Activated naive CD8-positive, alpha-beta T cell treated with anti-CD3 and anti-CD28 coated beads for 36 hours (primary cell): ENCODE measurements at places on chromosomes 6 and 20.

DNA sequence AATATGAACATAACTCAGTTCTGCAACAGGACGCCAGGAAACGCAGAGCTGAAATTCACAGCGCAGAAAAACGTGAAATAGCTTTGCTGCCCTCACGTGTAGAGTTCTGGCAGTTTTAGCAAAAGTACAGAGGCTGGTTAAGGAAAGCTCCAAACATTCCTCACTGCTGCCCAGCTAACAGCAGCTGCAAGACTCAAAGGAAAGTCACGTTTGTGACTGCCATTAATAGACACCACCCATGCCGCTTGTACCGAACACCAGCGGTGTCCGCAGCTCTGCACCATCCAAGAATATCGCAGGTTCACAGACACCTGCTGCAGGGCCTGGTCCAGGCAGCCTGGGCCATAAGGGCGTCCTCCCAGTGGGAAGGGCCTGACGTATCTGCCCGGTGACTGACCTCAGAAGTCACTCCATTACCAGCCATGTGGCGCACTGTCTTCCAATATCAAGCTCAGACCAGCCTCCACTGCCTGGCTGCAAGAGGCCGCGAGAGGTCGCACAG is 61.4 kb downstream of the WDR27 start:
- no peak for DNase-seq
- H3K27ac ChIP-seq, result no peak overlapping the region
- no peak overlapping the region for H3K4me3 ChIP-seq
- no peaks in the 10 kb centered on the region for H3K27me3 ChIP-seq
- H3K4me1 ChIP-seq, result no peaks in the 10 kb centered on the region

- no peaks in the 10 kb centered on the region for H3K27me3 ChIP-seq
- no peaks in the 10 kb centered on the region for H3K36me3 ChIP-seq
- DNase-seq, result peak; percentile 54
- H3K4me3 ChIP-seq, result peak overlapping the region; percentile 58
- H3K4me1 ChIP-seq, result peaks cover 14% of the 10 kb centered on the region
Observed at GRCh38 chr6:6942831-6943230, 164.9 kb upstream of the RREB1 start.

- H3K27ac ChIP-seq, result peak overlapping the region; percentile 61
- H3K36me3 ChIP-seq, result peaks cover 33% of the 10 kb centered on the region
- no peak overlapping the region for H3K4me3 ChIP-seq
- H3K4me1 ChIP-seq, result peaks cover 78% of the 10 kb centered on the region
- no peak for DNase-seq
Observed at GRCh38 chr6:156807795-156808194, 30.6 kb downstream of the ARID1B start.

DNA sequence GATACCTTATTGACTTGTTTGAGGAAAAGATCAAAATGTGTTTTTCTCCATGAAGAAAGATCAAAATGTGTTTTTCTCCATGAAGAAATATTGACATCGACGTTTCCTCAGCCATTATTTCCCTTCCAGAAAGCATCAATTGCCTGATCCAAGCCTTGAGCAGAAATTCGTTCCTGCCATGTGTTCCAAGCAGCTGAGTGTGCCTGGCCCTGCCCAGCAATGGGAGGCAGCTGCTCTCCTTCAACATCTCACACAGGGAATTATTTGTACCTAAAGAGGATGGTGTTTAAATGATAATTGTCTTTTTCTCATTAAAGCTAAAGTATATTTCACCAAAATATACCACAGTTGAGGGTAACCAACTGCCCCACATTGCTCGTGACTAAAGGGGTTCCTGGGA is 7.8 kb upstream of the DUSP22 start:
- H3K36me3 ChIP-seq, result peaks cover 13% of the 10 kb centered on the region
- H3K27me3 ChIP-seq, result no peaks in the 10 kb centered on the region
- H3K4me3 ChIP-seq, result no peak overlapping the region
- no peak overlapping the region for H3K27ac ChIP-seq
- H3K4me1 ChIP-seq, result peaks cover 42% of the 10 kb centered on the region
- DNase-seq, result no peak

DNA sequence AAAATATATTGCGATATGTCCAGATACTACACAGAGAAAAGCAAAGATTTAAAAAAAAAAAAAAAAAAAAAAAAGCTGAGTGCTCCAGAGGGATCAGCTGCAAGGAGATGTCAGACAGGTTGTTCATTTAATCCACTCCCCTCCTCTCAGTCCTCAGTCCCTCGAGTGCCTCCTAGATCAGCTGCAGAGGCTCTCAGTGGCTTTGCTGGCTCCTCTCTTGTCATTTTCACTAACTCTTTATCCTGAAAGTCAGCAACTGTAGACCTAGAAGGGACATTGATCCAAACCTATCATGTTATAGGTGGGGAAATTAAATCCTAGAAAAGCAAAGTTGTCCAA is 61.6 kb downstream of the KIAA0319 start:
- peaks cover 10% of the 10 kb centered on the region for H3K27me3 ChIP-seq
- H3K4me1 ChIP-seq, result peaks cover 6% of the 10 kb centered on the region
- no peak for DNase-seq
- no peak overlapping the region for H3K4me3 ChIP-seq

DNA sequence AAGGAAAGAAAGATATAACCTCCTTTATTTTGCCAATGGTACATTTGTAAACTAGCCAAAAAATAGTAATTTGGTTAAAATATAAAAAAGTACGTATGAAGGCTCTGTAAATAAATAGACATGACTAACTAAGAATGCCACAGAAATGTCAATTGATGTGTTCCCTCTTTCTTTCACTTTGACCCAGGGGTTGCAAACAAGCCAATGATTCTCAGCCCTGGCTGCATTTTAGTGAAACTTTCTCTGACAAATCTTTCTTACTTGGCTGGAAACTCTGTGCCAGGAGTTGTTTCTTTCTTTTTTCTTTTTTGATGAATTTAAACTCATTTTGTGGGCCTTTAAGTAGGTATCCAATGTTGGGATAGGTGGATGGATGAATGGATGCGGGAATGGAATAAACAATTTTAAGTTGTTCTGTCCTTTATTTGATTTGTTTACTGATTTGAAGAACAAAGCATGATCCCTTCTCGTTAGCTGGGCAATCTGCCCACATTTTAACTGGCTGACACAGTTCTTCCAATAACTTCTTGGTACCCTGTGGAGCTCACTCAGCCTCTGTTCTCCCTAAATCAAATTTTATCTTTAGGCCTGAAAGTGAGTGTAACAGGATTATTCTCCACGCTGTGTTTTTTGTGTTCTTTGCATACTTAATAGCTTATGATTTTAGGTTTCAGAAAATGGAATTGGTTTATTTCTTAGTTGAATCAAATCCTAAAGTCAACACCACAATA is 58.6 kb upstream of the GCLC start:
- no peaks in the 10 kb centered on the region for H3K36me3 ChIP-seq
- H3K27ac ChIP-seq, result no peak overlapping the region
- no peaks in the 10 kb centered on the region for H3K27me3 ChIP-seq
- no peak for DNase-seq
- H3K4me1 ChIP-seq, result no peaks in the 10 kb centered on the region
- no peak overlapping the region for H3K4me3 ChIP-seq

GRCh38 chr6:45850378-45851033 is 165.2 kb downstream of the CLIC5 start:
- no peaks in the 10 kb centered on the region for H3K36me3 ChIP-seq
- H3K27me3 ChIP-seq, result no peaks in the 10 kb centered on the region
- no peak overlapping the region for H3K4me3 ChIP-seq
- H3K27ac ChIP-seq, result no peak overlapping the region

GRCh38 chr20:43525021-43525420 is 17.5 kb downstream of the L3MBTL1 start:
- peaks cover 6% of the 10 kb centered on the region for H3K36me3 ChIP-seq
- no peak overlapping the region for H3K27ac ChIP-seq
- H3K27me3 ChIP-seq, result no peaks in the 10 kb centered on the region
- H3K4me1 ChIP-seq, result no peaks in the 10 kb centered on the region
- no peak overlapping the region for H3K4me3 ChIP-seq

- no peaks in the 10 kb centered on the region for H3K4me1 ChIP-seq
- H3K4me3 ChIP-seq, result no peak overlapping the region
- no peaks in the 10 kb centered on the region for H3K27me3 ChIP-seq
- DNase-seq, result no peak
- no peak overlapping the region for H3K27ac ChIP-seq
- no peaks in the 10 kb centered on the region for H3K36me3 ChIP-seq
Observed at GRCh38 chr6:69164564-69165229, 529.6 kb downstream of the ADGRB3 start.

DNA sequence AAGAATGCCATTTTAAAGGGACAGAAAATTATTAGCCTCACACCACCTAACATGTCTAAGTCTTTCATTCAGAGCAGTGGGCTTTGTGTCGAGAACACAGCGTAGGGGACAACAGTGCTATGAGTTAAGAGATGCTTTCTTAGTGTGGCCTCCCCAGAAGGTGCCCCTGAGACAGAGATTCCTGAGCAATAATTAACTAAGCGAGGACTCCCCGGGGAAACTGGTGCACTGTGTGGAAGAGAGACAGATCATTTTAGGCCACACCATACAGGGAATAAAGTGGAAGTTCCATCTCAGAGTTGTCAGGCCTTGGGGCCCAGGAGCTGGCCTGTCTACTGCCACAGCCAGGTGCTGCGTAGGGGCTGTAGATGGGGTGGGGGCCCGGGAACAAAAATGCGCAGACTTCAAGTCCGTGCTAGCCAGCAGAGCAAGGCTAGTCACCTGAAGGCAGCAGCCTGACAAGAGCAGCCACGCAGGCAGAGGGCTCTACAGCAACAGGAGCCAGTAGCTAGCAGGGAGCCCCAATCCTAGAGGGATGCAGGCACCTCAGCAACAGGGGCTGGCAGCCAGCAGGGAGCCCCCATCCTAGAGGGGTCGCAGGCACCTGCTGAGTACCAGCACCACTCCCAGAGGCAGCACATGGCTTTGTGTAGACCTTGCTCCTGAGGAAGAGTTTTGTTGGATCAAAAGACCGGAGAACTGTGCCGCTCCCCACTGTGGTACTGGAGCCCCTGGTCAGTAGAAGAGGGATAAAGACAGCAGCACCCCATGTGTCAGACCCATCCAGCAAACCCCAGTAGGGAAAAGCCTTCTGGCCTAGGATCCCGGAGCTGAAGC is 63.0 kb upstream of the NXT1 start:
- DNase-seq, result no peak
- peaks cover 5% of the 10 kb centered on the region for H3K27me3 ChIP-seq
- H3K4me3 ChIP-seq, result no peak overlapping the region
- H3K27ac ChIP-seq, result no peak overlapping the region

GRCh38 chr20:43636429-43636828 is 30.5 kb upstream of the MYBL2 start:
- no peak for DNase-seq
- H3K4me1 ChIP-seq, result no peaks in the 10 kb centered on the region
- no peak overlapping the region for H3K4me3 ChIP-seq
- peaks cover 10% of the 10 kb centered on the region for H3K36me3 ChIP-seq

- H3K27me3 ChIP-seq, result peaks cover 57% of the 10 kb centered on the region
- no peak for DNase-seq
- H3K4me3 ChIP-seq, result no peak overlapping the region
- H3K4me1 ChIP-seq, result peaks cover 4% of the 10 kb centered on the region
- no peak overlapping the region for H3K27ac ChIP-seq
Observed at GRCh38 chr6:17098538-17098937, 3.3 kb upstream of the STMND1 start.

- no peaks in the 10 kb centered on the region for H3K36me3 ChIP-seq
- no peak for DNase-seq
- peaks cover 15% of the 10 kb centered on the region for H3K4me1 ChIP-seq
- H3K4me3 ChIP-seq, result no peak overlapping the region
- no peak overlapping the region for H3K27ac ChIP-seq
Observed at GRCh38 chr6:137640086-137640485, 145.9 kb upstream of the OLIG3 start.

DNA sequence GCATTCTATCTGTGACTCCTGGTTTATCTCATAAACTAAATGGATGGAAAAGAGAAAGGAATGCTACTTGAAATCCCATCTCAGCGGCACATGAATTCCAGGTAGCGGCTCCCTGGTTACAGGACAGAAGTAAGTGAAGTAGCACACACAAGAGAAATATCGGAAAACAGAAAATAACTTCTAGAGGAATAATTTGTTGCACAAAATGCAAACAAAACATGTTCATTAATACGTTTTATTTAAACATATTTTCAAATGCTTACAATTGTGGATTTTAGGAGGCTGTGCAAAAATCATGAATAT is 26.5 kb upstream of the RPS6KA2 start:
- H3K27ac ChIP-seq, result no peak overlapping the region
- H3K4me1 ChIP-seq, result peaks cover 9% of the 10 kb centered on the region
- H3K4me3 ChIP-seq, result no peak overlapping the region
- no peaks in the 10 kb centered on the region for H3K36me3 ChIP-seq
- no peaks in the 10 kb centered on the region for H3K27me3 ChIP-seq

- peaks cover 30% of the 10 kb centered on the region for H3K36me3 ChIP-seq
- DNase-seq, result no peak
- no peak overlapping the region for H3K4me3 ChIP-seq
- H3K27ac ChIP-seq, result no peak overlapping the region
- H3K27me3 ChIP-seq, result no peaks in the 10 kb centered on the region
Observed at GRCh38 chr6:151060096-151060765, 179.5 kb upstream of the AKAP12 start.

DNA sequence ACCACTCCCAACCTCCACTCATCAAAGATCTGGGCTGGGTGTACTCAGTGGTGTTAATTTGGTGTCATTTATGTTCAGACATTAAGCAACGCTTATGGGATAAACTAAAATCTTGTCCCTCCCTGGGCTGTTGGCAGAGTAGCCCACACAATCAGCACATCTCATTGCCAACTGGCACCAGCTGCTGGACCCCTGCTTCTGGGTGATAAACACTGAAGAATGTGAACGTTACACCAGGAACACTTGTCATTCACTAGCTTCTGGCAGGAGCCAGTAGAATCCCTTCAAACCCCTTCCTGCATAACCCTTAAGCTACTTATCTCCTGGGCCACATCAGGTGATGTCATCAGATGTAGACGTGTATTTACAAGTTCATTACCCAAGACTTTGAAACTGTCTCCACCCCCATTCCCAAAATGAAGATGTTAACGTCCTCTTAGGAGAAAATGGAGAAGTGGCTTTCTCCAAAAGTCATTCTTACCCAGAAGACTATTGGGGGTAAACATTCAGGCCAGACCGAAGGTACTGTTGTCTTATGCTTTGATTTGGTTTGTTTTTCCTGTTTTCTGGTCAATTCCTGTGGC is 107.8 kb upstream of the CD93 start:
- no peak for DNase-seq
- H3K4me3 ChIP-seq, result no peak overlapping the region
- H3K4me1 ChIP-seq, result no peaks in the 10 kb centered on the region
- no peaks in the 10 kb centered on the region for H3K36me3 ChIP-seq
- peaks cover 6% of the 10 kb centered on the region for H3K27me3 ChIP-seq

- no peak for DNase-seq
- H3K4me3 ChIP-seq, result no peak overlapping the region
- peaks cover 2% of the 10 kb centered on the region for H3K36me3 ChIP-seq
- no peaks in the 10 kb centered on the region for H3K27me3 ChIP-seq
- peaks cover 2% of the 10 kb centered on the region for H3K4me1 ChIP-seq
Observed at GRCh38 chr20:62880935-62881661, 19.5 kb upstream of the TCFL5 start.

DNA sequence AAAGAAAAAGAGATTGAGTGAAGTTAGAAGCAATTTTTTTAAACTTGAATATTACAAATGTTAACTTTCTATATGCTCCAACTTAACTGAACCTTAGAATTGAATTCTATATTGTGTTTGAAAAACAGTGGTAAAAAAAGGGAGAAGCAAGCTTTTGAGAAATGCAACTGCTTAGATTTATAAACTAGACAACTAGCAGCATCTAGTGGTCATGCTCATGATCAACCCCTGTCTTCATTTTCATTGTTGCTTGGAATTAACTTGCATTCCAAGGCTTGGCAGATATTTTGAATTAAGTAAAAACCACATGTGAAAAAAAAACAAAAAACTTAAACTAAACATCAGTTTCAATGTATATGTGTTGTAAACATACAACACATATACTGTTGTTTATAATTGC is 113.1 kb downstream of the C6orf58 start:
- no peaks in the 10 kb centered on the region for H3K4me1 ChIP-seq
- H3K27me3 ChIP-seq, result no peaks in the 10 kb centered on the region
- DNase-seq, result no peak
- no peak overlapping the region for H3K4me3 ChIP-seq
